Astrocyte of the spinal cord (primary cell): ENCODE measurements at places on chromosomes 6 and 20.

DNA sequence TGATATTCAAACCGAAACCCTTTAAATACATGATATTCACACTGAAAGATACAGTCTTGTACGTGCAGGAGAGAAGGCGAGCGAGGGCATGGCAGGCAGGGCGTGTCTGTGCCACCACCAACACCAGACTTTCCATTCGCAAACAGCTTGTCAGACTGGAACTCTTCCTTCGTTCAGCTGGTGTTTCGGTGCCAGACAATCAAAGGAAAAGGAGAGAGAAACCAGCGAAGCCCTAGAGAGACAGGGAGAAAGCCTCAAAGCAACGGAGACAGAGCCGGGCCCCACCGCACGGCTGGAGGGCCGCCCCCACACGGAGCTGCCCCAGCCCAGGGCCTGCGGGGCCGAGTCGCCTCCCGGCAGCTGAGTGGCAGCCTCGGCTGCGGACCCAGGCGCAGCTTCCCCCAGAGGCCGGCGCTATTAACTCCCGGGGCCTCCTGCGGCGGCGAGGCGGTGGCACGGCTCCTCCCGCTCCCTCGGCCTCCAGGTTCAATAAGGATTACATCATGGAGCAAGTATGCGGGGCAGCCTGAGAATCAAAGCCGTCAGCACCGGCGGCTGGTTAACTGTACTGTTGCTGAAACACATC, 32.1 kb upstream of the NR2E1 start:
- peak; percentile 85 for DNase-seq

DNA sequence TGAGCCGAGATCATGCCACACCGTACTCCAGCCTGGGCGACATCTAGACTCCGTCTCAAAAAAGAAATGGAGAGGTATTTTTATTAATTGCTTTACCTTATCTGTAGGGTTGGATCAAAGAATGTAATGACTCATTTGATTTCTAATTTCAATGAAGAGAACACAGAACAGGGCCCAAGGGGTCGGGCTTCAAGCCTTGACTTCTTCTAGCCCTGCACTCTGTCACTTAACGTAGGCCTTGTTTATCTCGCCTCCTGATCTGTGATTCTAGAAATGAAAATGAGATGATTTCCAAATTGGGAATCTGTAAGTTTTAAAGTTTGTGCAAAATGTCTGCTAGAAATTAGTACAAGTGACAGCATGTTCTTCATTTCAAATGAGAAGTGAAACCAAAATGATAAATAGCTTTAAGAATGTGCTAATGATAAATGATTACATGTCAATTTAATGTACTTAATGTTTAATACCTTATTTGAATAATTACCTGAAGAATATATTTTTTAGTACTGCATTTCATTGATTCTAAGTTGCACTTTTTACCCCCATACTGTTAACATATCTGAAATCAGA, 180.5 kb downstream of the SLC16A10 start:
- DNase-seq, result no peak

- no peak for DNase-seq
Observed at GRCh38 chr6:98875375-98875774, 41.0 kb downstream of the POU3F2 start.

- no peak for DNase-seq
Observed at GRCh38 chr6:90707246-90707645, 120.4 kb upstream of the MAP3K7 start.

DNA sequence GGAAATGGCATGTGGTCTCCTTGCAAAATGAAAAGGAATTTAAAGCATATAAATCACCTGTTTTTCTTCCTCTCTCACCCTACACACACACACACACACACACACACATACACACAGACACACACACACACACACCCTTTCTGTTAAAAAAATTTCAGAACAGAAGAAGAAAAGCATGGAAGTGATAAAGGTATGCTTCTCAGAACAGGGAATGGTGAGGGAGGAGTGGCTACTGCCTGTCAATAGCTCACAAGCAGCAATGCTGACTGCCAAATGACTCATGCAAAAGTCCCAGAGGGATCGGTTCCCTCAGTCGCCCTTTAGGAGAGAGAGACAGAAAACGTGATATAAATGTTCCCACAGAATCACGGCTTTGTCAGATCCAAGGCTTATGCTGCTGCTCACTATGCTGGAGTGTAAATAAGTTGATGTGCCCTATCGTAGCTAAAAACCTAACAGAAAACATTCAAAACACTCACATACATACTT, 102.6 kb downstream of the IBTK start:
- peak; percentile 92 for DNase-seq

DNA sequence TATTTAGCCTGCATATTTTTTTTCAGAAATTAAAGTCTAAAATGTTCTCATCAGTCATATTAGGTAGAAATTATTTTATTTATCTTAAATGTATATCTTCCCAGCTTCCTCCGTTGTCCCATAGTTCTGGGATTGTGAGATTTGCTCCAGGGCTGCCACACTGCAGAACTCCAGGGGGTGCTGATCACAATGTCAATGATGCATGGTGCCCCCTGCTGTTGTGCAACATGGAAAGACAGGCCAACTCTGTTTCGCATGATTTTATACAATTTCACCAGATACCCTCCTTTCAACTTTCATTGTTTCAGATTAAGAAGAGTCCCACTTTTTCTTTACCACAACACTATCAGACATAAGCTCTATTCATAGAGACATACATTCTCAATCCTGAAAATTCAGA, 35.9 kb downstream of the ID4 start:
- no peak for DNase-seq

DNA sequence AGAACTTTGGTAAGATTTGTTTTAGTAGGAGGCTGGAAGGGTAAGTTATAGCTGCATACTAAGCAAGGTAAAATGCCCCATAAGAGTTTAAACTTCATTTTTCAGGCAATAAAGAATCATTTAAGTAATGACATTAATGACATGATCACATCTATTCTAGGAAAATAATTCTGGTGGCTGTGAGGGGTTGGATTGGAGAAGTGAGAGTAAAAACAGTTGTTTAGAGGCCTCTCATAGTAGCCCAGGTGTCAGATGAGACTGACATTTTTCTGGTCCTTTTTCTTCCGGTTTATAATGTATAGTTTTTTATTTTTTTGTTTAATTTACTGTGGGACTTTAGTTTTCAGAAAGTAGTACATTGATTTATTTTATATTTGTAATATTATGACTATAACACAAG, 40.8 kb downstream of the ITCH start:
- DNase-seq, result no peak

- DNase-seq, result no peak
Observed at GRCh38 chr6:3429211-3429610, 27.6 kb downstream of the SLC22A23 start.

GRCh38 chr6:33450434-33450833, 3.9 kb upstream of the ZBTB9 start:
- DNase-seq, result no peak

DNA sequence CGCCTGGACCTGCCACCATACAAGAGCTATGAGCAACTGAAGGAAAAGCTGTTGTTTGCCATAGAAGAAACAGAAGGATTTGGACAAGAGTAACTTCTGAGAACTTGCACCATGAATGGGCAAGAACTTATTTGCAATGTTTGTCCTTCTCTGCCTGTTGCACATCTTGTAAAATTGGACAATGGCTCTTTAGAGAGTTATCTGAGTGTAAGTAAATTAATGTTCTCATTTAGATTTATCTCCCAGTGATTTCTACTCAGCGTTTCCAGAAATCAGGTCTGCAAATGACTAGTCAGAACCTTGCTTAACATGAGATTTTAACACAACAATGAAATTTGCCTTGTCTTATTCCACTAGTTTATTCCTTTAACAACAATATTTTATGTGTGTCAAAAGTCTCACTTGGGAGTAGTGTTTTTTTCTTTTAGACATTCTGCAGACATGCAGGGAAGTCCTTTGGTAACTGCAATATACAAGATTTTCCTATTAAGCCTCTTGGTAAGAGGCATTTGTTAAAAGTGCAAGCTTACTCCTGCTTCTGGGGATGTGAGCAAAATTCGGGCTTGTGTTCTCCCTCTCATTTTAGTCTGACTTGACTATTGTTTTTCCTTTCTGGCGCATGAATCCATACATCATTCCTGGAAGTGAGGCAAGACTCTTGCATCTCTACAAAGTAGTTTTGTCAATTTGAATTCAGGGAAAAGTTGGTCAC, 8.4 kb upstream of the DYNLRB1 start:
- DNase-seq, result no peak

GRCh38 chr6:30149858-30150550, 11.0 kb downstream of the TRIM10 start:
- no peak for DNase-seq

- DNase-seq, result no peak
Observed at GRCh38 chr6:41663568-41663967, 25.3 kb downstream of the MDFI start.
